ENCODE measurements at places on chromosomes 5 and 9.

GRCh38 chr9:36046923-36047322 is 10.2 kb downstream of the RECK start:
- DNase-seq = no peak

GRCh38 chr5:62149879-62150278 is 156.1 kb upstream of the KIF2A start:
- no peak for DNase-seq

- no peak for DNase-seq
Measured at GRCh38 chr5:88780736-88781135, 102.2 kb downstream of the MEF2C start.

GRCh38 chr9:127917603-127918002 is 762 bp upstream of the ST6GALNAC4 start:
- DNase-seq = no peak

- DNase-seq = peak; percentile 56
Measured at GRCh38 chr9:108579757-108580439, 275.9 kb downstream of the ACTL7B start.

All from pons (tissue), 1 donor.